ENCODE measurements at places on chromosomes 13 and 19.

DNA sequence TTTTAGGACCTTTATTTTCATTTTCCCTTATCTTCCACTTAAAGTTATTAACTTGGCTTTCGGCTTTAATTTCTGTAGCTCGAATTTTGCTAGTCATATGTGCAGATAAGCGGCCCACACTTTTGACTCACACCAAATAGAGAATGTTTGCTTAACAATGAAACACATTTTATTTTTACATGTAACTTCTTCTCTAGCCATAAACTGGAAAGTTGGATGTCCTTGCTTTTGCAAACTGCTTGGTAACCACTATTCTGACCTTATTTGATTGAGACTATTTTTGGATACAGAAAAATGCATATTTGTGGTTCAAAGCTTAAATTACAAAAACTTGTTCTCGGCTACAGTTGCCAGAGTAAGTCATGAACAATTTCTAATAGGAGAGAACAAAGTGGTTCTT is 600.0 kb downstream of the KCTD12 start:
- no peak for DNase-seq

DNA sequence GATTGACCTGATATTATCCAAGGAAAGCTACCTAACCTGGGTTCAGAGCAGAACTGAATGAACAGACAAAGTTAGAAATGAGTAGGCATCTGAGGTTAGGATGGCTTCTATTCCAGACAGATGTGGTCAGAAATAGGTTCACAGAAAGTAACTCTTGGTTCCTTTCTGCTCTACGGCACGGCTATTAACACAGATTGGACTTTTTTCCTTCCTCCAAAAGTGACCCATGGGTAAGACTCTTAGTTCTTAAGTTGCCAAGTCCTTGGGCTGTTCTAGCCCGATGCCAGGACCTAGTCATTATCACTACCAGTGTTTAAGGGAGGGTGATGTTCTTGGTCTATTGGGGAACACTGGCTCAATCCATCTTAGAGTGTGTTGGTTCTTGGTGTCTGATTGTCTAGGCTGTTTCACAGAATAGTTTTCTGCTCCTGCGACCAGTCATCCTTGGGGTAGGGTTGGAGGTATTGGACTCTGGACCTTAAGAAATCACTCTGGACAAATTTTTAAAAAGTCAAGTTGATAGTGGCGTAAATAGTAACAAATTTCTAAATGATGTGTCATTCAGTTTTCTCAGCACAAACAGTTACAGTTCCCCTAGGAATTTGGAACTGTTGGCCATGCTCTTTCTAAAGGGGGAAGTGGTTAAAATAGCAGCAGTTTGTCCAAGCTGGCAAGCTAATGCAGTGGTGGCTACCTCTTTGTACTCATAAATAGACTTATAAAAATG is 60.1 kb upstream of the MYCBP2 start:
- no peak for DNase-seq

- no peak for DNase-seq
Observed at GRCh38 chr13:25288966-25289365, 1.7 kb upstream of the MTMR6 start.

DNA sequence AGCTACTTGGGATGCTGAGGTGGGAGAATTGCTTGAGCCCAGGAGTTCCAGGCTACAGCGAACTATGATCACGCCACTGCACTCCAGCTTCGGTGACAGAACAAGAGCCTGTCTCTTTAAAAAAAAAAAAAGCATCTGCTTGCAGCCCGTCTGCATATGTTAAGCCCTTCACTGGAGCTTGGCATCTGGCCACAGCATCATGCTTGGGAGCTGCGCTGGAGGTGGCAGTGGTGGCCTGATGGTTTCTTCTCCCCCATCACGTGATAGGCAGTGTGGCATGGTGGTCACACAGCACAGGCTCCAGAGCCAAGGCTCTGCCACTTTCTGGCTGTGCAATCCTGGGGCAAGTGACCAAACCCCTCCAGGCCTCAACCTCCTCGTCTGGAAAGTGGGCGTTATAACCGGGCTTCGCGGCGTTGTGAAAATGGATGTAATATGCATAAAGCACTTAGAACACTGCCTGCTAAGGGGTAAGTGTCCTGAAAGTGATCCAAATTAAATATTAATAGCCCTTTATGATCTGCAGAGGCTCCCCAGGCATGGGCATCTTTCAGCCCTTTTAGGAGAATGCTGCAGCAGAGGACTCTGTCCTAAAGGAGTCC is 24.4 kb downstream of the MARK4 start:
- DNase-seq: no peak

DNA sequence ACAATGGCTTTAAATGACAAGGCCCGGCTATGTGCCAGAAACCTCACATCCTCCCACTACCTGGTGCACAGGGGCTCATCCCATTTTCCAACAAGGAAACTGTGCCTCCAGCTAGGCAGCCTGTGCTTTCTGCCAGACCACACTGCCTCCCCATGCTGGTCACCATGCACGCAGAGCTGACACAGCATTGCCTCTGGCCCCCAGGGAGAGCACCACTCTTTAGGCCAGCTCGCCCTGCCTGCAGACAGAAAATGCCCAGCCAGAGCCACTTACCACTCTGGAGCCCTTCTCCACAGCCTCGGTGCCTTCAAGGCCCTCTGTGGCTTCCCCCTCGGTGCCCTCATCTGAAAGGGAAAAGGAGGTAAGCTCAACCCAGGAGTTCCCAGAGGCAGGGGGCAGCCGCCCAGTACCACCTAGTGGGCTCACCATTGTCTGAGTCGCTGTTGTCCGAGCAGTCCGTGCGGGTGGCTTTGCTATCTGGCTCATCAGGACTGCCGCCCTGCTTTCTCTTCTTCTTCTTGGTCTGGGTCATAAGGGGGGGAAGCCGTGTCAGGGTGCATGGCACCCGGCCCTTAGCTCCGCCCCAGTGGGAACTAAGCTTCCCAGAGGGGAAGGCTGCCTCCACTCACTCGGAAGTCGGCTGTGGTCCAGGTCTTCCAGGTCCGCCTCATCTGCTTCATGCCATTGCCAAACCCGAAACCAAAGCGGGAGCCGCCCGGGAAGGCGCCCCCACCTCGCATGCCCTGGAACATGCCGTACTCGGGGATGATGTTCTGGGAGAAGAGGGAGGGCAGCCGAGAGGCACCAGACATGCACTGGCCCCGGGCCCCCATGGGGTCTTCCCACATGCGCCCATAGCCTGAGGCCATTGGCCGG is 18.0 kb downstream of the AKAP8L start:
- DNase-seq: no peak

DNA sequence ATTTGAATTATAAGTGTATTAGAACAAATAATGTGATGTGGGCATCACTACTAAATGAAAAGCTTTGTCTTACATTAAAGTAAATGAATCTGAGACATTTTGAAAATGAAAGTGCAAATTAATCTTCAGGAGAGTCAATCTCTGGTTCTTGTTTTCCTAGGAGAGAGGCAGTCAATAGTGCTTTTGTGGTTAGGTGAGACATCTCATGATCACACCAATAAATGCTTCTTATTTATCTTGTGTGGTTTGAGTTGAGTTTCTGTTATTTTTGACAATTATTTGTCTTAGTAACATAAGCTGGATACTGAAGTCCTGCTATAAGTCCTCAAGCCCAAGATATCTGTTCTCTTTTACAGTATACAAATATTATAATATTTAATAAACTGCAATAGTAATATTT is 1378.0 kb upstream of the PCDH9 start:
- no peak for DNase-seq

DNA sequence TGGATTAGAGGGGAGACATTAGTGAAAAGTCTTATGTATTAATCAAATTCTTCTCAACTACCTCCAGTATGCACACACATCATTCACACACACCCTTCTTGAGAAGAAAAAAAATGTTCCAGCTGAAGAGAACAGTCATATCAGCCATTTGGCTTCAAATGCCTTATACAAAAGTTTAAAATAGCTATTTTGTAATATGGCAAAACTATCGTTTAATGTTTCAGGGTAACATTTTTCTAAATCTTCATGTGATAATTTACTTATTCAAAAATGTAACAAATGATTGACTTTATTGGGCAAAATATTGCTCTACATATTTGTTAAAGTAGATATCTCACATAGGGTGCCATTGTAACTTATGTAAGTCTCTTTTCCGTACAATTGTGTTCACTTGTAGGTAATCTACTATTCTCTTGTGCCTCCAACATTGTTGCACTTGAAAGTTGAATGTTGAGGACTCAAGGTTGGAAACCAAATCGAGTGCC is 13.6 kb downstream of the ZIC2 start:
- no peak for DNase-seq

DNA sequence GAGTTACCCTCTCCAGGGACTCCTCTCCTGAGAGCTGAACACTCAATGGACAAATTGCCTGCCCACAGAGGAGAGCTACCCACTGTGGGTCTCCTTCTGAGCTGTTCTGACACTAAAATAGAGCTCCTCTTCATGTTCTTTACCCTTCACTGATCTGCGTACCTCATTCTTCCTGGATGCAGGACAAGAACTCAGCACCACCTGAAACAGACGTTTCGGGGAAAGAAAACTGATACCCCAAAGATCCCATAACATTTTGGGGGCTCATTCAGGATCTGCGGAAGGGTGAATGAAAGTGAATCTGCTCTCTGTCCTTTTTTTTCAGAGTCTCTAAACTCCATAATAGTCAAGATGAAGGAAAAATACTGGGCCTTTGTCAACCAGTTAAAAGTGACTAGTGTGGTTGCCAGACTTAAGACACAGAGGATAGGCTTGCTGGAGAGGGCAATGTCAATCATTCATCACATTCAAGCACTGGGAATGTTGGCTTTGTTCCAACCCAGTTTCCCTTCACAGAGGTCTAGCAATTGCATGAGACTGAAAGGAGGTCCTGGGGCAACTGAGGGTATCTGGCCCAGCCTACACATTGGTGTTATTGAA is 136.7 kb upstream of the SLITRK6 start:
- no peak for DNase-seq

GRCh38 chr13:66513728-66514127 is 716.4 kb downstream of the PCDH9 start:
- DNase-seq: no peak

DNA sequence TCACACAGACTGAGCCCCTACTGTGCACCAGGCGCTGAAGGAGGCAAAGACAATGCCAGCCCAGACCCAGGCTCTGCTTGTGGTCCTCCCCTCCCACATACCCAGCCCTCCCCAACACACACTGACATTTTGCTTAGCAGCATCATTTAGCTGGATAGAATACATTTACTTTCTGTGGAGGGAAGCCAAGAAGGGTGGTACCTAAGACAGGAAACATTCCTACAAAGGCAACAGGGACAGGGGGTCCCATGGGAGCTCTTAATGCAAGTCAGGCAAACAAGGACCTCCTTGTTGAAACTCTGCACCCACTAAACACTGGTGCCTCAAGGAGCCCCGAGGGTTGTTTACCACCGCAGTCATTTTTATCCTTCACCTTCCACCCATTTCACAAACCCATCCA is 77.0 kb upstream of the ZNF507 start:
- no peak for DNase-seq

DNA sequence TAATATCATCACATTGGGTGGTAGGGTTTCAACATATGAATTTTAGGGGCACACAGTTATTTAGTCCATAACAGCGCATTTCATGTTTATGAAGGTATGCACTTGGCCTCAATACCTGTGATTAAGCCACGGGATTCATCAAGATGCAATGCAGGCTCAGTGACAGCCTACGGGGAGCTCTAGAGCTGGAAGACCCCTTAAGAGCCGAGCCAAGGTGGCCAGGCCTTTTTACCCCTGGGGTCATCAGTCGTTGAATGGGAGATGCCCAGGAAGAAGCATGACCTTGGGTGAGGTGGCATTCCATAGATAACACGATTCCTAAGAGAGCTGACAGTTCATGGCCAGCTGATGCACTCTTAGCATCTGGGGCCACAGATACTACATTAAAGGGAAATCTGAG is 380.0 kb downstream of the ZNF536 start:
- no peak for DNase-seq

Measured in Jurkat, Clone E6-1 (cell line).